Fibroblast of pulmonary artery (primary cell): ENCODE measurements at places on chromosomes 7 and 10.

GRCh38 chr7:6508950-6509349, 42.3 kb downstream of the GRID2IP start:
- DNase-seq: no peak

DNA sequence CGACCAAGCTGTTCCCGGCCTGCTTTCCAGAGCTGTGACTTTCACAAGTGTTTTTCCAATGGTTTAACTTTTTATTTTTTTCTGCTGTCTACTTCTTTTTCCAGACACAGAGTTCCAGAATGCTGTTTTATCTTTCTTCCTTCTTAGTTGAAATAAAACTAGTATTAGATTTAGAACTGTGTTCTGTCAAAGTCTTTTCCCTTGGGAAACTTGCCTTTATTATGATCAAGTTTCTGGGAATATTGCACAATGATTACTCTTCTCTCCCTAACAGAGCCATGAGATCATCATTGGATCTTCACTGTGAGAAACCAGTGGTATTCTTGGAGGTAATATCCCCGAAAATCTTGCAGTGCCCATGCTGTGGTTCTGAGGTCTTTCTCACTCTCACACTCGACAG, 104.9 kb upstream of the KCND2 start:
- peak; percentile 53 for DNase-seq

DNA sequence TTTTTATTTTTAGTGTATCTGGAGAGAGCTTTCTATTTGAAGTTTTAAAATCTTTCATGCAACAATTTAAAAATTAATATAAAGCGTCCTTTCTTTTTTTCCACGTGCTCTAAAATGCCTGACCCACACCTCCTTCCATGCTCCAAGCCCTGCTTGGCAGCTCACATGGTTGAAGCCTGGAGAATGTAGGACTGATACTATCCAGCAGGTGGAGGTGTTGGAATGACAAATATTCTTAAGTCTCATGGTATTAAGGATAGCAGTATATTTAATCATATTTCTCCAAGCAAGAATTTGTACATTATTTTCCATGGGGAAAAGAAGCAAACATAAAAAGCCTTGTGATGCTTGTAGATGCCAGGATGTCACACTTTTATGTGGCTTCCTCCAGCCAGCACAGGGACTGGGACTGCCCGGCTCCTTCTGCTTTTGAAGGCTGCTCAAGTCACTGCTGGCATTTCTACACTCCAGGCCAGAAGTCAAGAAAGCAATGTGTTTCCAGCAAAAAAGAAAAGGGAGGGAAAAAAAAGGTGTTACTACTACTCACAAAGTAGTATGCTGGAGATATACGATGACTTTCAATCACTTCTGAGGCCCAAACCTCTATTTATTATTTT, 49.7 kb downstream of the BZW2 start:
- DNase-seq: peak; percentile 89

- no peak for DNase-seq
These were observed 14.3 kb downstream of the CHST3 start for GRCh38 chr10:71978476-71978875.

DNA sequence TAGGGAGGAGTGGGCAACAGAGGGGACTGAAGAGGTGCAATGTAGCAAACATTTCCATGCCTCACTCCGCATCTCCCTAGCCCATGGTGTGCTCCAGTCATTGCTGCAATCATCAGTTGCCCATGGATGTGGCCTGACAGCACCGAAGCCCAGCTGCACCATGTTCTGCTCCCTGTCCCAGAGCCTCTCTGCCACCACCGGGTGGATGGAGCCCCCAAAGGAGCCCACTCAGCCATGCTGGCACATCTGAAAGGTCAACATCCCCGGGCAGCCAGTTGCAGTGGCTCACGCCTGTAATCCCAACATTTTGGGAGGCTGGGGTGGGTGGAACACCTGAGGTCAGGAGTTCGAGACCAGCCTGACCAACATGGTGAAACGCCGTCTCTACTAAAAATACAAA, 336.4 kb upstream of the ZMIZ1 start:
- no peak for DNase-seq

GRCh38 chr10:110009736-110010475, 2.1 kb downstream of the ADD3 start:
- no peak for DNase-seq

DNA sequence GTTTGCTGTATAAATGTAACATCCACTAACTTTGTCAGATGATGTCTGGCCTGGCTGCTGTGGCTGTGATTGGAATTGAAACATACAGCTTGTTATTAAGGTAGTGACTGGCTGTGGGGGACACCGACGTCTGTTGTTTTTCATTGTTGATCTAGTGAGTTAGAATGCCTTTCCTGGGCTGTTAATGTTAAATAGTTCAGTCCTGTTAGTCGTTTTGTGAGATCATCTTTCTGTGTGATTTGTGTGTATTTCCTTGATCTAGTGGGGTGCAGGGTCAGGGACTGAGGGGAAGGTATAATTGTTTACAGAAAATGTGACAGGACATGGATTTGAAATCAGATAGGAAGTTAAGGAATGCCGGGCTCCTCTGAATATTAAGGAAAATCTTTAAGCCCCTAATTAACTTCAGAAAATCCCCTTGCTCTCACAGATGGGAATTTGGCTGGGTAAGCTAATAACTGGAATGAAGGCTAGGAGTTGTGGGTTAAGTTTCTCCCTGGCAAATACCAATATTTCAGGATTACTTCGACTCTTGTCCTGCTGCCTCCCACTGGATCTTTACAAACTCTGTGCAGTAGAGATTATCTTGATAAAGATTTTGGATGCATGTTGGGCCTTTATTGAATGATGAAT, 163.1 kb downstream of the AUTS2 start:
- no peak for DNase-seq

GRCh38 chr7:100830396-100830795, 3.1 kb upstream of the EPHB4 start:
- no peak for DNase-seq

GRCh38 chr10:70832852-70833528, 17.2 kb downstream of the SGPL1 start:
- DNase-seq: peak; percentile 93

- peak; percentile 22 for DNase-seq
These were observed 620.4 kb downstream of the GALNT17 start for GRCh38 chr7:71752171-71752935.

GRCh38 chr10:31669357-31669756, 259.3 kb downstream of the ARHGAP12 start:
- DNase-seq: no peak

- no peak for DNase-seq
These were observed 180.5 kb upstream of the CCDC6 start for GRCh38 chr10:60086862-60087261.

- DNase-seq: peak; percentile 5
These were observed 47.5 kb downstream of the RNF133 start for GRCh38 chr7:122651451-122651850.

GRCh38 chr10:38102880-38103279, 8.7 kb downstream of the ZNF37A start:
- no peak for DNase-seq

- peak; percentile 15 for DNase-seq
These were observed 306.0 kb downstream of the TFEC start for GRCh38 chr7:115724400-115725056.

- DNase-seq: no peak
These were observed 89.2 kb downstream of the MICALL2 start for GRCh38 chr7:1369916-1370657.

GRCh38 chr7:110522761-110523200, 568.1 kb upstream of the LRRN3 start:
- no peak for DNase-seq

DNA sequence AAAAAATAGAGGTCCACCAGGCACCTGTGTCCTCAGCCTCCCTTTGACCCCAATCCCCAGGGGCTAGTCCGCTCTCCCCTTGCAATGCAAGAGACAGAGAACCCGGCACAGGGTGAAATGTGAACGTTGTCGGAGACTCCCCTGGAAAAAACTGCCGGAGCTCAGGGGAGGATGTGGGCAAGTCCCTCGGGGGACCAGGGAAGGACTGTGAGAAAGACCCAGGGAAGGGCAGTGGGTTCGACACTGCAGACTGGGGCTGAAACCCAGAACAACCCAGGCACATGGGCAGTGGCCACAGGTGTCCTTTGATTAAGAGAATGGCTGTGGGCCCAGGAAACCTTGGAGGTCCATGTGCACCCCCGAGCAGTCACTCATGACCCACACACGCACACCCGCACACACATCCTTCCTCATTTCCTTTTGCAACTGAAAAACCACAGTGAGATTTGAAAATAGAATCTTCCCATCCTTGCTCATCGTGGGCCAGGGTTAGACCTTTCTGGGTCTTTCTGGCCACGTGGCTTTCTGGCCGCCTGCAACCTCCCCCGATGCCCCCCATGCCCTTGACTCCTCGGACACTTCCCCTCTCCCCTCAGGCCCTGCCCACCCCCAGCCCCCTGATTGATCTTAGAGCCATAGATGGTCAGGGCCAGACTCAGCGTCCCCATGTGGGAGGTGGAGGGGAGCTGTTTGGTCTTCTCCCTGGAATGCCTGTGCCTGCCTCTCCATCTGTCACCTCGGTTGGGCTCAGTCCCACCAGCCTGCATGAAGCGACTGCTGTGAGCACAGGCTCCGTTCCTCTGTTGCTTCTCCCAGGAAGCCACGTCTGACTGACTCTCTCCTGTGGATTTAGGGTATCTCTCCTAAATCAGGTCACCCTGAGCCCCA, 7.9 kb downstream of the LAT2 start:
- DNase-seq: no peak
